ENCODE measurements at places on chromosomes 1 and 21. TPM values are rescaled to one million over a fixed set of nuclear protein-coding genes. Genes with fewer than 3 reads are reported as not detected.

DNA sequence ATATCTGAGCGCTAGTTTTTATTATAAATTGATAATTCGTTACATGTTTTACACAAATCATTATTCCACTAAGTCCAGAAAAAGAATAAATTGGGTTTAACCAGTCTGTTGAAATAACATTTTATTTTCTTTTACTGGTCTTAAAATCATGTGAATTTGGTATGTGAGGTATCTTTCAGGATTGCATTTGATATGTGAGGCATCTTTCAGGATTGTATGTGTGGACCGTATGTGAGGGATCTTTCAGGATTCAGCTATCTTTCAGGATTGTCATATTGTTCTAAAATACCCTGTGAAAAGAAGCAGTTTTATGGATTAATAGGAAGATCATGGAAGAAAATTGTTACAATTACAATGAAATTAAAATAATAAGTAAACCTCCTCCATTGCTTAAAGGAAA lies 42.9 kb downstream of the USP25 start:
- DNase-seq, result no peak
- H3K27ac ChIP-seq, result no peak overlapping the region
- no peaks in the 10 kb centered on the region for H3K4me1 ChIP-seq

GRCh38 chr1:192805832-192806323 lies 3.0 kb upstream of the RGS2 start:
- no peaks in the 10 kb centered on the region for H3K4me1 ChIP-seq
- no peaks in the 10 kb centered on the region for H3K27me3 ChIP-seq
- H3K4me3 ChIP-seq, result no peak overlapping the region
- no peak for DNase-seq
- no peak overlapping the region for H3K27ac ChIP-seq

DNA sequence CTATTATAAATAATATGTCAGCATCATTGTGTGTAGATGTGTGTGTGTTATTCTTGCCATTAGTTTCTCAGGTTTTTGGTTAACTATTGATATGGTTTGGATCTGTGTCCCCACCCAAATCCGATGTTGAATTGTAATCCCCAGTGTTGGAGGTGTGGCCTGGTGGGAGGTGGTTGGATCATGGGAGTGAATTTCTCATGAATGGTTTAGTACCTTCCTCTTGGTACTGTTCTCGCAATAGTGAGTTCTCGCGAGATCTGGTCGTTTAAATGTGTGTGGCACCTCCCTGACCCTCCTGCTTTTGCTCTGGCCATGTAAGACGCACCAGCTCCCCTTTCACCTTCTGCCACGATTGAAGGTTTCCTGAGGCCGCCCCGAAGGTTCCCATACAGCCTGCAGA lies 9.6 kb upstream of the POFUT2 start:
- H3K27ac ChIP-seq, result peak overlapping the region; percentile 92
- no peak overlapping the region for H3K4me3 ChIP-seq
- DNase-seq, result no peak
- peaks cover 34% of the 10 kb centered on the region for H3K4me1 ChIP-seq
- H3K27me3 ChIP-seq, result no peaks in the 10 kb centered on the region
- H3K36me3 ChIP-seq, result no peaks in the 10 kb centered on the region

Gene NR0B2
- total RNA-seq, result not detected

GRCh38 chr1:151570819-151571218 lies 30.7 kb downstream of the TUFT1 start:
- no peak overlapping the region for H3K4me3 ChIP-seq
- H3K4me1 ChIP-seq, result peaks cover 80% of the 10 kb centered on the region
- no peak for DNase-seq

DNA sequence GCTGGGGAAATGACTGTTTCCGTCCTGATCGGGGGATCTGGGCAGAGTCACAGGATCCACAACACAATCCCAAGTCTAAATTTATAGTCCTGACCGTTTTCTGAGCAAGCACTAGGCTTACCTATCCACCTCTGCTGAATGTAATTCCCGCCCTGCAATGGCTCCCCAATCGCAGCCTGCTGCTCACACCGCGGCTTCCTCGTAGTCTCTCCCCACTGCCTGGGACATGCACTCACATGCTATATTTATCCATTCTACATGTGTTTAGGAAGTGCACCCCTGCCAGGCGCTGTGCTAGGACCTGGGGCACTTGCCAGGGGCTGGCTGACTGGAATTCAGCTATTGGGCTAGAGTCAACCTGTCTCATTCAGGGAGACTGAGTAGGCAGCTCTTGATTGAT lies 246.6 kb upstream of the CSF3R start:
- no peaks in the 10 kb centered on the region for H3K36me3 ChIP-seq
- no peak for DNase-seq
- no peak overlapping the region for H3K27ac ChIP-seq
- H3K4me1 ChIP-seq, result no peaks in the 10 kb centered on the region

Data from esophagus squamous epithelium (tissue), 5 donors.